DMS 273 treated with DMSO at 0.1 percent for 48 hours (cell line): ENCODE measurements at places on chromosomes 16 and 17.

- no peak for DNase-seq
These were observed 57.7 kb downstream of the TBC1D16 start for GRCh38 chr17:79977708-79978547.

DNA sequence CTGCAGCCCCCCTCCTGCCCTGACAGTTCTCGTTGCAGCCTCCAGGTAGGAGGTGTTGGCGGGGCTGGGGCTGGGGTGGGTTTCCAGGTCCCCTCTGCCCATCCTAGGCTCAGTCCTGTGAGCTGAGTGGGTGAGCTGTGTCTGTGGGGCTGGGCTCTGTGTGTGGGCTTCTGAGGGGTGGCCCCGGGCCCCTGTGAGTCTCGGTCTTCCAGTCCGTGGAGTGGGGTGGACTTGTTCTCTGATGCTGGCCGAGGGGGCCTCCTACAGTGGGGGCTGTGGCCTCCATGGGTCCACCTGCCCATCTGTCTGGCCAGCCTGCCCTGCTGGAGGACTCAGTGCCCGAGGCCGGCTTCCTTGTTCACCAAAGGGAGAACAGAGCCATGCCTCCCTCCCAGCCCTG, 32.7 kb downstream of the SOX8 start:
- no peak for DNase-seq

DNA sequence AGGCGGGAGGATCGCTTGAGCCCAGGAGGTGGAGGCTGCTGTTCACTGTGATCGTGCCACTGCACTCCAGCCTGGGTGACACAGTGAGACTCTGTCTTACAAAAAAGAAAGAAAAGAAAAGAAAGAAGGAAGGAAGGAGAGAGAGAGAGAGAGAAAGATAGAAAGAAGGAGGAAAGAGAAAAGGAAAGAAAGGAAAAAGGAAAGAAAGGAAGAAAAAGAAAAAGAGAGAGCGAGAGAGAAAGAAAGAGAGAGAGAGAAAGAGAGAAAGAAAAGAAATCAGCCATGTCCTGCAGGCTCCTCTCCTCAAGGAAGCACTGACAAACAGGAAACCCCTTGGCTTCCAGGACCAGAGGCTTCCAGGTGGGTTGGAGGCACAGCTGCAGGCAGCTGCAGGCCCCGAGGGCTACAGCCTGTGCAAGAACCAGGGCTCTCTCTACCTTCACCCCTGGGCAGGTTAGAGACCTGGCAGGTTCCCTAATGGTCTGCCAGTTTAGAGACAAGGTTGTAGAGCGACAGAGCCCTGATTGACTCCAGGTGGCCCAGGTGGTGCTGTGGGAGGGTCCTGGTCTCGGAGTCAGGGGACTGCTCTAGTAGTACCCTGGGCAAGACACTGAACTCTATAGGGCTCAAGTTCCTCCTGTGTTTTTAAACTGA, 53.8 kb downstream of the PECAM1 start:
- DNase-seq, result no peak

GRCh38 chr17:49414271-49414621, 436 bp downstream of the PHB1 start:
- DNase-seq, result no peak

DNA sequence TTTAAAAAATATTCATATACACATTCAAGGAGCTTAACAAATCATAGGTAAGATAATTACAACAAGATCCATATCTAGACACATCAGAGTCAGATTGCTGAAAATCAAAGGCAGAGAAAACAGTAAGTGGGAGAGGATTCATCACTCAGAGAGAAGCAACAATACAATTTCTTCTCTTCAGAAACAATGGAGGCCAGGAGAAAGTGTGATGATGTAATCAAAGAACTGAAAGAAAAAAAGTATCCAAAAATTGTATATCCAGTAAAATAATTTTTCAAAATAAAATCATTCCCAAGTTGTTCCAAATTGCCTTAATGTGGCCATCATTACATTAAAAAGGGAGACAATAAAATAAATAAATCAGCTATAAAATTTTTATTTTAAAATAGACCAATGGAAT, 17.7 kb upstream of the ABCA6 start:
- no peak for DNase-seq
